Activated T-helper 1 cell treated with anti-CD3 and anti-CD28 coated beads, Interleukin-2, amount 50 U/mL, for 16 hours (primary cell): ENCODE measurements at places on chromosomes 7 and 10.

DNA sequence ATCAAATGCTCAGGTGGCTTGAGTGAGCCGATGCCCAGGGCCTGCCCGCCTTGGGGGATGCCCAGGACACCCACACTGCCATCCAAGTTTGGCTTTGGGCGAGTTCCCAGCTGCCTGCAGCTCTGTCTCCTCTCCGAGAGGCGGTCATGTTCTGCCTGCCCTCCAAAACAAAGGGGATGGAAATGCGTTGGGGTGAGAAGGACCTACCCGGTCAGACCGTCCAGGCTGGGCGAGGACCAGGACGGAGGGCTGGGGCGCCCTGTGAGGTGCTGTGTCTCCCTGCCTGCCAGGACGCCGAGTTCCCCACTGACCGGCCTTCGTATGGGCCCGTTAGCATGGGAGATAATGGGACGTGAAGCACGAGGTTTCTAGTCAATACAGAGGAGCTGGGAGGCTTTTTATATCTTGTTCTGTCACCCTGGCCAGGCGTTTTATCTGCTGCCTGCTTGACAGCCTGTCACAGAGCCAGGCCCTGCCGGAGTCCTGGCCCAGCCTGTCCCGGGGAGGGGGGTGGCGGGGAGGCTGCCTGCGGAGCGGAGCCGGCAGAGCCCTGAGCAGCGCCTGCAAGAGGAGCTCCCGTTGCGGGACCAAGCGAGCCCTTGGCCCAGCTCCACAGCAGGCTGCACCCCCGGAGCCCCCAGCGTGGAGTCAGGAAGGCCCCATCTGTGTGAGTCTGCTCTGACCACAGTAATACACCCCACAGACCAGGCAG, 22.0 kb upstream of the ELFN1 start:
- DNase-seq, result no peak

DNA sequence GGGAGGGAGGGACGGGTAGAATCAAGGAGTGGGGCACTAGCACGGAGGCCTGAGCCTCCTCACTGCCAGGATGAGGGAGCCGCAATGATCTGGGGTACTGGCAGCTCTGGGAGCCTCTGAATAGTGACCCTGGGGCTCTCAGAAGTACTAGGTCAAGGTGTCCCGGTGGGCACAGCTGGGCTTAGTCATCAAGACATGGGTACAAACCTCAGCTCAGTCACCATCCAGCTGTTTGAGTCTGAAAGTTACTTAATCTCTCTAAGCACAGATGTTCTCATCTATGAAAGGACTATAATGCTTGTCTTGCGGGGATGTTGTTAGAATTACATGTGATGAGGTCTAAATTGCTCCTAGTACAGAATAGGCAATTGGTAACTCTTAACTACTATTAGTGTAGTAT, 276.8 kb downstream of the KCNMA1 start:
- no peak for DNase-seq

GRCh38 chr10:93254180-93254853, 180.6 kb downstream of the CYP26A1 start:
- DNase-seq, result no peak

DNA sequence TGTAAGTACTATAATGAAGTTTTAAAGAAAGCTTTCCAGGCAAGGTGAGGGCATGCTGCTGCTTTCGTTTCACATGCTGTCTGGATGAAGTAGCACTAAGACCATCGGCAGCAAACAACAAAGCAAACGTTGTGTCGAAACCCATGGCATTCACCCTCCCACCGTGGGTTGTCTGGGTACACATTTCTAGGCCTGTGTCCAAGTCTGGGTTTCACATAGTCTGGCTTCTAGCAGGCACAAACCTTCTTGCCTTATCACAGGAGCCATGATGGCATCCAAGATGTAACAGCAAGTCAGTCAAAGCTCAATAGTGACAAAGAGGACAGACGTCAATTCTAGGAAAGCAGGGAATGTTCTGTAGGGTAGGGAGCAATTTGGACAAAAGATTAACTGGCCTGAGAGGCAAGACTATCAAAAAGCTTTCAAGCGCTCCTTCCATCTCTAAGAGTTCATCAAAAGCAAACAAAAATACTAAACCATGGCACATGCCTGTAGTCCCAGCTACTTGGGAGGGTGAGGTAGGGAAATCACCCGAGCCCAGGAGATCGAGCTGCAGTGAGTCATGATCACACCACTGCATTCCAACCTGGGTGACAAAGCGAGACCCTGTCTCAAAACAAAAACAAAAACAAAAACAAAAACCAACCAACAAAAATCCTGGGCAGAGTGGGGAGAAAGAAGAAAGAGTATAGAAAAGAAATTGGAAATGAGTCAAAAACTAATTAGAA, 42.7 kb downstream of the PAXIP1 start:
- no peak for DNase-seq

GRCh38 chr7:35670856-35671569, 23.9 kb downstream of the HERPUD2 start:
- DNase-seq, result no peak
